ENCODE measurements at places on chromosomes 2 and 18.
A peak's percentile ranks its signal among the peaks of the same experiment; 100 is the strongest.

DNA sequence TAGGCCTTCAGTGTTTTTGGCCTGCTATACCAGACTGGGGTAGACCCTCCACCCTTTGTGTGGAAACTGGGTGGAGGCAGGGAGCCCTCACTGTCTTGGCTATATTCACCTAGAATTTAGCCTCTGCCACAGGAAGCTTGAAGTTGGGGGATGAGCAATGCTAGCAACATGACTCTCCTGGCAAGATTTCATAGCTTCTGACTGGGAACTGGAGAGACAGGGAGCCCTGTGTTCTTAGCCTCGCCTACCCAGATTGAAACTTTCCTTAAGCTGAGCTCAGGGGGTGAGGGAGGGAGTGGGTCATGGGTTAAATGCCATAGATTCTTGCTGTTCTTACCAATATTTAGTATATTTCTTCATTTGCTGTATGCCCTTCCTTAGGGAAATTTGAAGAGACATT lies 46.8 kb upstream of the FAM98A start:
- no peak for DNase-seq

GRCh38 chr18:48996901-48997463 lies 46.2 kb upstream of the SMAD7 start:
- DNase-seq: peak; percentile 17

DNA sequence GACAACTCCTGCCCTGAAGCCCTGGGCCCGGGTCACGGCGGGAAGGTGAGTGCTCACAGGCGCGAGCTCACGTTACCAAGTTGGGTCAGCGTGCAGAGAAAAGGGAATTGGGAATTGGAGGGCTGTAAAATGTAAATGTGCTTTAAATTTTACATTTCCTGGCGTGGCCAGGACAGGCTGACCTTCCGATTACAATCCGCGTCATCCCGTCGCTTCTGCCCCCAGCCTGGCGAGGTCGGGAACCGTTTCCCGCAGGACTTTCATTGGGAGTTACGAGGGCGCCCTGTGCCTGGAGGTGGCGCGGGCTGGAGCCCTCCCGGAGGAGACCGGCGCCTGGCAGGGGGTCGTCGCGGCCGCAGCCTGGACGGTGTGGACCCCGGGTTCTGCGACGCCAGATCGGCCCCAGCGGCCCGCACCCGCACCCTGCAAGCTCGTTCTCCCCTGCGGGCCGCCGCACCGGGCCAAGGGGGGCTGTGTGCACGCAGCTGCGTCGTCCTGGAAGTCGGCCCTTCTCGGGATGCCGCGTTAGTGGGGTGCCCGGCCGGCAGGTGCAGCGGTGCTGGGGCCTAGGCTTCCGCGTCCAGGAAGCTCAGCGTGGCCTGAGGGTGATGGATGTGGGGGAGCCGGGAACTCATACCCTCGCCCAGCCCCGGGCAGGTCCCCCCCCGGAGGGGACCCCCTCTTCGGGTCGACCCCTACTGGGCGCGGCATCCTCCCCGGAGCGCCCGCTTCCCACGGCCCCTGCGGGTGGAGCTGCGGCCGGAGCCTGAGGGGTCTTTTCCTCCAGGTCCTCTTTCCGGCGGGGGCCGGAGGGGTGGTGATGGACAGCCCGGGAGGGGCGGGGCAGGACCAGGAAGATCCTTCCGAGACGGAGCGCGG lies 63.9 kb downstream of the LRRFIP1 start:
- DNase-seq: no peak

GRCh38 chr18:62209046-62209445 lies 22.0 kb downstream of the RELCH start:
- no peak for DNase-seq

GRCh38 chr2:69356471-69356870 lies 30.6 kb downstream of the GFPT1 start:
- no peak for DNase-seq

GRCh38 chr2:8006181-8006580 lies 675.7 kb upstream of the ID2 start:
- DNase-seq: no peak

DNA sequence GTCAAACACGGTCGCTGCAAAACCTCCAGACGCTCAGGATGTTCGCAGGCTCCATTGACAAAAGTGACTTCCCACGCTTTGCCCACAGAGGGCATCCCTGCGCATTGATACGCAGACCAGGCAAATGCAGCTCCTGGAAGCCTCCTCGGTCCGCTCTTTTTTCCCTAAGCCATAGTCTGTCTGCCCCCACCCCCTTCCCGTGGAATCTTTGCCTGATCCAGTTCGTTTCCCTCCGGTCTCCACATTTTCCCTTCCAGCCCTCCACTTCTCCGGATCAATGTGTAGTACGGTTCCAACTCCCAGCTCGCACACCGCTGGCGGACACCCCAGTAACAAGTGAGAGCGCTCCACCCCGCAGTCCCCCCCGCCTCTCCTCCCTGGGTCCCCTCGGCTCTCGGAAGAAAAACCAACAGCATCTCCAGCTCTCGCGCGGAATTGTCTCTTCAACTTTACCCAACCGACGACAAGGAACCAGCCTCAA lies at the start of gene DCC:
TSS of gene DCC (plus strand) at position 307 of the 481 bp plus-strand sequence. CDS start 591 bp downstream, outside the sequence.
- DNase-seq: no peak

- no peak for DNase-seq
These were observed 39.0 kb upstream of the AAK1 start for GRCh38 chr2:69682525-69682924.

DNA sequence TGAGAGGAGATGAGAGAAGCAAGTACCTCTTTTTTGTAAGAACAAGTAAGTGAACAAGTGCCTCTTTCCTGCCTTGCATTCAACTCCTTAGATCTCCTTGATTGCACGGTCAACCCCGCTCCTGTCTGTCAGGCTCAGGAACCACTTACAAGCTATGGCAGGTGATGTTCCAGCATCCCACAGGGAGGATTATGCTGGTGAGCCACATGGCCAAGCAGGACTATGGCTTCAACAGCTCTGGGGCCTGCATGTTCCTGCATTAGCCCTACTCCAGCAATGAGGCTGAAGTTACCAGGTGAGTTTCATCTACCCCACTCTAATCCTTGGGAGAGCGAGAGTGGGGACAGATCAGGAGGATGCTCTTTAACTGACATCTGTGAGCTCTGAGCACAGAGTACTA lies 29.5 kb downstream of the TTC32 start:
- DNase-seq: no peak

- DNase-seq: no peak
These were observed 30.2 kb downstream of the ADI1 start for GRCh38 chr2:3488855-3489763.

- no peak for DNase-seq
These were observed 508.8 kb downstream of the ZEB2 start for GRCh38 chr2:144011098-144011497.

GRCh38 chr2:61771904-61772845 lies 81.7 kb downstream of the FAM161A start:
- DNase-seq: no peak

GRCh38 chr18:44954257-44954656 lies 273.6 kb downstream of the SETBP1 start:
- DNase-seq: no peak

DNA sequence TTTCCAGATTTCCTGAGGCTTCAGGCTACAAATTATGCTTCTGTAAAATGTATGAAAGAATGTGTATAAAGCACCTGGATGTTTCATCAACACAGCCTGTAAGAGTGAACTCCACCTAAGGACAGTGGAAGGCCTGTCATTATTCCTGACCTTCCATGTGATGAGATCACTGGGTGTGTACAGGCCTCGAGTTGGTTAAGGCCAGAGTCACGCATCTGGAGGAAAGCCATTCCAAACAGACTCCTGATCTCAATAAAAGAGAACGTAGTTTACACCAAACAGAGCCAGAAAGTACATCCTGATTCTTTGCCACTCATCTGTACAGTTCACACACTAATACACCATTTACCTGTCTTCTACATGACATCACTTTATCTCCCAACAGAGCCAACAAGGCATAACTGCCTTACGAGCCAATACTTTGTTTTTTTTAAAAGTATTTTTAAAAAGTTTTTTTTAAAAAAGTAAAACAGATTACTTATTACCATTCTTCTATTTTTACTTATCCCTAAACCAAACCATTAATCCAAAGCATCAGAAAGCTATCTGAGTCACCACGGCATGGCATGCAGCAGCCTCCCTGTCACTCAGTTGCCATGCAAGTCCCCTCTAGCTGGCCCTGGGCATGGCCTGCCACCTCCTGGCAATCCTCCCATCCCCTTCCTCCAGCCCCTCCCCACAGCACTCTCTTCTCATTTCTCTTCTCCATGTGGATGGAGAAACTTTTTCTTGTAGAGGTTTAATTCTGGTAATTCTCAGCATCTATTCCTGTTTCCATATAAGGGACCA lies 78.8 kb upstream of the TFCP2L1 start:
- no peak for DNase-seq

GRCh38 chr2:217434180-217434975 lies 568.4 kb downstream of the TNS1 start:
- peak; percentile 28 for DNase-seq

GRCh38 chr2:190791976-190792575 lies 88.5 kb upstream of the GLS start:
- DNase-seq: no peak

DNA sequence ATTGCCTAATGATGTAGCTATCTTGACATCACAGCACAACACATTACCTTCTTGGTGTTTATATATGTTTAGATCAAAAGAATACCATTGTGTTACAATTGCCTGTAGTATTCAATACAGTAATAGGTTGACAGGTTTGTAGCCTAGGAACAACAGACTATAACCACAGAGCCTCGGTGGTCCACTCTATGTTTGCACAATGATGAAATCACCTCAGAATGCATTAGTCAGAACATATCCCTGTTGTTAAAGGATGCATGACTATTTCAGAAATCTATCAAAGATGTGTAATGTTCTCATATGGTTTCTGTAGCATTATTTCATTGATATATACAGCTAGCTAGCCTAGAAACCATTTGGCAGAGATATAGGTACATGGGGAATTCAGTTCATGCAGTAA lies 8.9 kb downstream of the METTL5 start:
- no peak for DNase-seq

GRCh38 chr2:127187081-127187775 lies 32.9 kb downstream of the CYP27C1 start:
- DNase-seq: no peak

DNA sequence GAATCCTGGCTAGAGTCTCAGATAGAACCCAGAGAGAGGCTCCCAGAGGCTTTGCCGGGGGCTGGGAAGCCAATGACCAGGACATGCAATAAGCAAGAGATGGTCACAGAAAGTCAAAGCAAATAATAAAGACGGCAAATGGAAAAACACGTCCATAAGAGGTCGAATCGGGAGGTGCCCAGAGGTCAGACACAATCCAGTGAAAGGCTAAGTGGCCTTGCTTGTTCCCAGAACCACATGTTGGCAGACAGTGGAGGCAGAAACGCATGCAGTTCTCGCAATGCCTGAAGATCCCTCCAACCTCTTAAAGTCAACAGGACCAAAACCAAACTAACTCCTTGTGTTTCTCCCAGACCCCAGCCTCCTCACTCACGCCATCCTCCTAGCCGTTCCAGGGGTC lies 3.0 kb downstream of the CYB5A start:
- no peak for DNase-seq

- no peak for DNase-seq
These were observed 28.1 kb upstream of the MYCN start for GRCh38 chr2:15912203-15912602.

DNA sequence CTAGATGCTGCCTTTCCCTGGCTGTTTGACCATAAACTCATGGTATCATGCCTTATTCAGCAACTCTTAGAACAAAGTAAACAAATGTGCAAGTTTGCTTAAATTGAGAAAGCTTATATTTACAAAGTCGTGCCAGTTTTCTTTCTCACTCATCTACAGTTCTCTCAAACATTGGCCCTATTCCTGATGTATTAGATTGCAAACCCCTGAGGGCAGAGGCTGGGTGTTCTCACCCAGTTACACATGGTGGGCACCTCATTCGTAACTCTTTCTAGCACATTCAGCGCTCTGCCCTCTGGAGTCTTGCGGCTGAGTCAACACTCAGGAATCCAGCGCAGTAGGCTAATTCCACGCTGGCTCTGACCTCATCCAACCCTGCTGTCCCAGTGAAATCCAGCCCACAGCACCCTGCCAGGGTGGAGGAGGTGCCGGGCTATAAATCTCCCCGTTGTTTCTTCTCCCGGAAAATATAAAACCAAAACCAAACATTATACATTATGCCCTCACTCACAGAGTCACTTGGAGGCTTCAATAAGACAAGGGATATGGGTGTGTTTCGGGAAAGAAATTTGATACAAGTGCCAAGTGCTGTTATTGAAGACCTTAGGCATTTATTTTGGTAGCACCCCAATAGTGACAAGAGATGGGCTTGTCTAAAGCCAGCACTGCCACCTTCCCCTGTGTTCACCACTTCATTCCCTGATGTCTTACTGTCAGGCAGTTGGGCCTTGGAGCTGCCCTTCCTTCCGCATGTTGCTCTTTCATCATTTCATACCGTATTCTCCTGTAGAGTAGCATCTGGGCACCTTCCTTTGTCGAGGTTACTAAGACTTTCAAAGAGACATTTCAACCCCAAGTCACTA lies 287.4 kb downstream of the PRKCE start:
- DNase-seq: no peak

DNA sequence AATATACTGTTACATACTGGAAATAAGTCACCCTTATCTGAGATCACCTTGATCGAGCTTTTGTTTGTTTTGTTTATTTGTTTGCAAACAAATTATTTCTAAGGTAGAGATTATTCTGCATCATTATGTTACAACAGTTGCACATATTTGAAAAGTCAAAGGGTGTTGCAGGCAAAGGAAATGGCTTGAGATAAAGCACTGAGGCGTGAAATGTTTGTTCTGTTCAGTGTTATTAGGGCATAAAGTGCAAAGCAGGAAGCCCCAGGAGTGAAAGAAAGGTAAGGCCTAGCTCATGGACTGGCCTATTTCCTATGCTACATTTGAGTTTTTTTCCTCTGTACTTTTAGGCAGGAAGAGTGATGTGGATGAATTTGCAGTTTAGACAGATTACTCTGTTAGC lies 1815.6 kb upstream of the LRRTM1 start:
- no peak for DNase-seq

GRCh38 chr2:54528311-54528955 lies 72.3 kb downstream of the SPTBN1 start:
- no peak for DNase-seq

DNA sequence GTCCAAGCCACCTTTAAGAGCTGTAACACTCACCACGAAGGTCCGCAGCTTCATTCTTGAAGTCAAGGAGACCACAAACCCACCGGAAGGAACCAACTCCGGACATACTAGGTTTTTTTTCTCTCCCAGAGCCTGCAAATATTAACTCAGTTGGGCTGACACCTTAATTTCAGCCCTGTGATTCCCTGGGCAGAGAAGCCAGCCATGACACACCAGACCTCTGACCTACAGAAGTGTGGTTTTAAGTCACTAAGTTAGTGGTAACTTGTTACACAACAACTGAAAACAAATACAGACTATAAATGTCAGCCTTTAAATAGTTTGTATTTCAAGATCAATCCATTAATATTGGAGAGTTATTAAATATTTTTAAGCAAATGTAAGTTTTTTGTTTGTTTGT lies 855.1 kb downstream of the TMEM182 start:
- no peak for DNase-seq

DNA sequence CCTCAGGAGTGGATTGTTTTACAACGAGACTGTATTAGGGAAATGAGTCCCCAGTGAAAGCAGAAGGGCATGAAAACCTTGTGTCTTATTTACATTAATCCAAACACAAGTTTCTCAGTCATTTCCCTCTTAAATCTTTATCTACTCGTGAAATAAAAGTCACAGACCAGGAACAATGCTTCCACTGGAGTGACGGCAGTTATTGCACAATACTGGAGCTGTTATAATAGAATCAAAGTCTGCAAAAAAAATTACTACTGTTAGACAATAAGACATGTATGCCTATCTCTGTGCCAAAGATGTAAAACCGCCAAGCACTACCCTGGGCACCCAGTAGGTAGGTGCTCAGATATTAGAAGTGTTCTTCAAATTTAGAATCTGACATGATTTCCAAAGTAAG lies 375.5 kb downstream of the ZNF521 start:
- no peak for DNase-seq

Measured in CD4-positive, CD25-positive, alpha-beta regulatory T cell (primary cell).